ENCODE measurements at places on chromosomes 12 and 14.
A peak's percentile ranks its signal among the peaks of the same experiment; 100 is the strongest.

GRCh38 chr12:11895421-11896078 lies 175.2 kb upstream of the BCL2L14 start:
- no peak for ATAC-seq

- ATAC-seq: no peak
These were observed 153.7 kb downstream of the TSPAN9 start for GRCh38 chr12:3230758-3231375.

DNA sequence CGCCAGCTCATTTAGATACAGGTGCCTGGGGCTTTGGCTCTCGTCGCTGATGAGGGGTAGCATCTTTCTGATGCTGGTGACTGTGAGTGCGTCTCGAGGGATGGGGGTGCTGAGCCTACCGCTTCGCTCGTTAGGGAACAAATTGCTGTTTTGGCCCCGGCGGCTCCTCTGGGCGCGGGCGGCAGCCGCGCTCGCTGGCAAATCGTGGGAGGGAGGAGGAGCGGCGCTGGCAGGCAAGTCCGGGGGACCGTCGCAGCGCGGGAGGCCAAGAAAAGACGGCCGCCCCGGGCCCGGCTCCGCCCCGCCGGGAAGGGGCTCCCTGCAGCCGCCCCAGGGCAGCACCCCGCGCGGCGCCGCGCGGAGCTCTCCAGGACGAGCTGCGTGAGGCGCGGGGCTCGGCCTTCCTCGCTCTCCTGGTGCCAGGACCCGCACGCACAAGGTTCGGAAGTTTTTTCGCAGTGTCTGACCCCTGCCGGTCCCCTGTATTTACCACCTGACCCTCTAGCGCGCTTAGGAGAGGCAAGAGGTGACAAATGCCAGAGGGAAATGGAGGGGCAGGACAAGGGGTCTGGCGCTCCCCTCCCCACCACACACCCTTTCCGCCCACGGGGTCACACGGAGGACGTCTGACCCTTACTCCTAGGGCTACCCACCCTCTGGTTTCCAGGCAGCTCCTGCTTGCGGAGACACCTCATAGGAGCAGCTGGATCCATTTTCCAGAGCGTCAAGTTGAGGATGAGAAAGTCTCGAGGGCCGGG lies 899 bp upstream of the KCNH3 start:
- ATAC-seq: peak; percentile 45

DNA sequence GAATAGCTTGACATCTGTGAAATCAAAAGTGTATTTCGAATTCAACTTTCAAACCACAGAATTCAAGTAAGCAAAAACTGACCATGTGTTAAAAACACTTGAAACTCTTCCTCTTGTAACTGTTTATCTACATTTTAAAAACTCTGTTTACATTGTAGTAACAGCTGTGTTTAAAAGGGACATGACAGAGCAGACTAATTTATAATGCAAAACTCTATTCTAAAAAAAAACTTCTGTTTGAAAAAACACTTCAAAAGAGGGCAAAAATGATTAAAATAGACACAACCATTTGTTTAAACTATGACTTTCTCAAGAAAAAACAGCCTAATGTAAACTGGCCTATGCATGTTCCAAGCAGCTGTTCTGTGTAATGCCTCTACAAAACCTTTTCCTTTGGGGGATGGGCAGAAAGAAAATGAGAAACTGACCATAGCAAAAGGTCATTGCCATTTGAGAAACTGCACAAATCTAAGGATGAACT lies 149.1 kb upstream of the HMGA2 start:
- ATAC-seq: no peak

DNA sequence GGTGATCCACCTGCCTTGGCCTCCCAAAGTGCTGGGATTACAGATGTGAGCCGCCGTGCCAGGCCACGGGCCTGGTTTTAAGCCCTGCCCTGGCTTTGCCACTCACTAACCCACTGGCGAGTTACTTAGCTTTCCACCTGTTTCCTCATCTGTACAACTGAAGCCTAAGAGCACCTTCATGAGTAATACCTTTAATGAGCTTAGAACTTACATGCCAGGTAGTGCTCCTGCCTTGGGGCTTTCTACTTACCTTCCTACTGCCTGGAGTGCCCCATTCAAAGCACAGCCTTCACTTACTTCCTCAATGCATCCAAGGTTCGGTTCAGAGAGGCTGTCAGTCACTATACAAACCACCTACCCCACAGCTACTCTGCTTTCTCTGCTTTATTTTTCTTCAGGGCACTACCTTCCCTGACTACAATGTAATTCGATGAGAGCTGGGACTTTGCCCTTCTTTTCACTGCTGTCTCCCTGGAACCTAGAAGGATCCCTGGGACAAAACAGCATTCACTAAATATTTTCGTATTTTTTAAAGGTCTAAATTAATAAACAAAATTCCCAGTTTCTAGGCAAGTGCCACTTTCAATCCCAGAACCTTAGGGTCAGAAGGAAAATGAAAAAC lies 13.8 kb downstream of the ZCCHC8 start:
- 0 out of 3 replicates have a peak, but pooled peaks have one; percentile 24 for ATAC-seq

GRCh38 chr12:45170456-45171042 lies 45.3 kb upstream of the ANO6 start:
- ATAC-seq: peak; percentile 87

DNA sequence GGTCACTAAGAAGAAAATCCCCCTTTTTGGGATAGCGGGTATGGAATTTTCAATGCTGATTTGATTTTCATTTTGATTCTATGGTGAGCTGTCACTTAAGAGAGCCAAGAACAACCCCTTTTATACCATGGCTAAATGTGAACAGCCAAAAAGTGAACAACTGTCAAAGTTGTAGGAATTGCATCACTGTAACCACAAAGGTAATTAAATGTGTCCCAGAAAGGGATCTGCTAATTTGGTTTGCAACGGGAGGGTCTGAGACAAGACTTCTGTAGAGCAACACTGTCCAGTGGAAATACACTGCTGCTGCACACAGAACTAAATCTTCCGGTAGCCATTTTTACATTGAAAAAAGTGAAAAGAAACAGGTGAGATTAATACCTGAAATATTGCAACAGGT lies 14.6 kb downstream of the CHST11 start:
- no peak for ATAC-seq

DNA sequence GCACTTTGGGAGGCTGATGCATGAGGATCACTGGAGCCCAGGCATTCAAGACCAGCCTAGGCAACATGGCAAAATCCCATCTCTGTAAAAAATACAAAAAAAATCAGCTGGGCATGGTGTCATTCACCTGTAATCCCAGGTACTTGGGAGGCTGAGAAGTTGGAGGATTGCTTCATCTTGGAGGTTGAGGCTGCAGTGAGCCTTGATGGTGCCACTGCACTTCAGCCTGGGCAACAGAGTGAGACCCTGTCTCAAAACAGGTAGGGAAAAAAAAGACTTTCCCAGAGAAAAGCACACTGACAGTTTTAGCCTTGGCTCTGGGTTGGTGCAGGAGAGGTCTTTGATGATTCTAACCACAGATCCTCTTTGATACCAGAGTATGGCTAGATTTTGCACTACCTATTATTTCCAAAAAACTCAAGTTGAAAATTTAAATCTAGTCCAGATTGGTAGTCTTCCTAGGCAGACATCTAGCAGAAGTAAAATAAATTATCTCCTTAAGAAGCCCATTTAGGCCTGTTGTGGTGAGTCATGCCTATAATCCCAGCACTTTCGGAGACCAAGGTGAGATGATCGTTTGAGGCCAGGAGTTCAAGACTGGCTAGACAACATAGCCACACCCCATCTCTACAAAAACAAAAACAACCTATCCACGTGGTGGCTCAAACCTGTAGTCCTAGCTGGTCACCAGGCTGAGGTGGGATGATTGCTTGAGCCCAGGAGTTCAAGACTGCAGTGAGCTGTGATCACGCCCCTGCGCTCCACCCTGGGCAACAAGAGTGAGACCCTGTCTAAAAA lies 18.6 kb downstream of the LARP4 start:
- ATAC-seq: no peak

GRCh38 chr14:69149461-69150244 lies 3.3 kb downstream of the DCAF5 start:
- ATAC-seq: no peak

DNA sequence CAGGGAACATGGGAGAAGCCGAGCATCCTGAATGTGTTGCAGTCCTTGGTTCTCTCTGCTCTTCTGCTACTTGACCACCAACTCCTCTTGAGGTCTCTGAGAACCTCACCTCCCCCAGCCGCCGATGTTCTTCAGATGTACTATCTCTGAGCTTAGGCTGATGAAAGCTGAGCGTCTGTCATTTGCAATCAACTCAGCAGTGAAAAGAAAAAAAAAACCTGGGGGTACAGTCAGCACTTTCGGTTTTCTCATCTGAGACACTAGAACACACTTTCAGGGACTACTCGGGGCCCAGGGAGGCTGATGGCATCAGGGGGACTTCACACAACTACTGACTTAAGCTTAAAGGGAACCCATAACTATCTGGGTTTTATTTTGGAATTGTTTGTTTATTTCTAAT lies 9.6 kb upstream of the FLVCR2 start:
- ATAC-seq: no peak

GRCh38 chr12:44847403-44847802 lies 28.7 kb downstream of the NELL2 start:
- ATAC-seq: no peak

- peak; percentile 51 for ATAC-seq
These were observed 363.4 kb downstream of the DAD1 start for GRCh38 chr14:22225516-22226140.

DNA sequence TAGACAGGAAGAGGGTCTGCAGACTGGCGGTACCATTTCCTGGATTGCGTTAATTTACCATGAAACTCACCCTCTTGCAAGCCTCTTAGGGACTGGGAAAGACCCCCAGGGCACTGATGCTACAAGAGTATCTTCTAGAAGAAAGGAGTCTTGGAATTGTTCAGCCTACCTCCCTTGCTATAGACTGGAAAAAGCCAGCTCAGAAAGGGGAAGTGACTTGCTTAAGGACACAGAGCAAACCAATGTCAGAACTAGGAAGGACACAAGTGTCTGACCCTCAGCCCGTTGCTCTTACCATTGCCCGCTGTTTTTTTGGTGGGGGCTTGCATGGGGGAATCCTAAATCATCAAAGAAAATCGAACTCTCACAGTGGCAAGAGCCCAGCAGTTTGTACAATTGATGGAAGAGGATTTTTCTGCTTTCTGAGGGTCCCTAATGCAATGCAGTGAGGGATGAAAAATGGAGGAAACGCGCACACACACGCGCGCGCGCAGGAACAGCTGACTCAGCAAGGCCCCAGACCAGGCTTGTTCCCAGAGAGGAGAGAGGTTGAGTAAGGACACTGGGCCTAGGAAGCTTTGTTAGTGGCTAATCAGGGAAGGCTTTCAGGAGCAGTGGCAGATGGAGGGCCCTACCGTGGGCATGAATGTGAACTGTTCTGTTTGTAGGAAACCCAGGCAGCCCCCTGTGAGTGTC lies 50.9 kb downstream of the RIN3 start:
- ATAC-seq: peak; percentile 37

DNA sequence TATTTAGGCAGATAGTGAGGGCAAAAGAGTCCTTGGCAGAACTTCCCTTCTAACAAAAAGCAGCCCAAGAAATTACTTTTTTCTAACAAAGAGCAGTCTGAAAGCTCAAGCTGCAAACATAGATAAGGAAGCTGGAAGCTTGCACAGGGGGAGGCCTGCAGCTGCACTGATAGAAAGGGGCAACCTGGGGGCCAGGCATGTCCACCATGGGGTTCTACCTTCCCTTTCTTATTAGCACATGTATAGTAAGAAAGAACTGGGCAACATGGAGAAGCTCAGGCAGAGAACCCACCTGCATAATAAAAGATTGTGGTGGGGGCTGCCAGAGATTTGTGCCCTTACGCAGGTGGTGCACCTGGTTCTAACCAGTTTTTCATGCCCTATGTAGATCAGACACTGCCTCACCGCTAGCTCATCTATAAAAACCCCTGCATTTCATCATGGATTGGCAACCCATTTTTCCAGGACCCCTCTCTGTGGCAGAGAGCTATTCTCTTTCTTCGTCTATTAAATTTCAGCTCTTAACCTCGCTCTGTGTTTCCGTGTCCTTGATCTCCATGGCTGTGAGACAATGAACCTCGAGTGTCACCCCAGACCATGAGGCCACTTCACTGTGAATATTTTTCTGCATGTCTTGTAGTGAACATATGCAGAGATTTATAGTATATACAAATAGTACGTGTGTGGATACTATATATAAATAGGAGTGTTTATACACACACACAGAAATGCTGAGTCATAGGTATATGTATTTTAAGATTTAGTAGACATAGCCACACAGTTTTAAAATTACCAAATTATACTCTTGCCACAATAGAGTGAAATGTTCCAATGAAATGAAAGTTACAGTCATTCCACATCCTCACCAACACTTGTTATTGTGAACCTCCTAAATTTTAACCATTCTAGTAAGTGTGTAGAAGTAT lies 53.0 kb downstream of the PEX5 start:
- no peak for ATAC-seq

DNA sequence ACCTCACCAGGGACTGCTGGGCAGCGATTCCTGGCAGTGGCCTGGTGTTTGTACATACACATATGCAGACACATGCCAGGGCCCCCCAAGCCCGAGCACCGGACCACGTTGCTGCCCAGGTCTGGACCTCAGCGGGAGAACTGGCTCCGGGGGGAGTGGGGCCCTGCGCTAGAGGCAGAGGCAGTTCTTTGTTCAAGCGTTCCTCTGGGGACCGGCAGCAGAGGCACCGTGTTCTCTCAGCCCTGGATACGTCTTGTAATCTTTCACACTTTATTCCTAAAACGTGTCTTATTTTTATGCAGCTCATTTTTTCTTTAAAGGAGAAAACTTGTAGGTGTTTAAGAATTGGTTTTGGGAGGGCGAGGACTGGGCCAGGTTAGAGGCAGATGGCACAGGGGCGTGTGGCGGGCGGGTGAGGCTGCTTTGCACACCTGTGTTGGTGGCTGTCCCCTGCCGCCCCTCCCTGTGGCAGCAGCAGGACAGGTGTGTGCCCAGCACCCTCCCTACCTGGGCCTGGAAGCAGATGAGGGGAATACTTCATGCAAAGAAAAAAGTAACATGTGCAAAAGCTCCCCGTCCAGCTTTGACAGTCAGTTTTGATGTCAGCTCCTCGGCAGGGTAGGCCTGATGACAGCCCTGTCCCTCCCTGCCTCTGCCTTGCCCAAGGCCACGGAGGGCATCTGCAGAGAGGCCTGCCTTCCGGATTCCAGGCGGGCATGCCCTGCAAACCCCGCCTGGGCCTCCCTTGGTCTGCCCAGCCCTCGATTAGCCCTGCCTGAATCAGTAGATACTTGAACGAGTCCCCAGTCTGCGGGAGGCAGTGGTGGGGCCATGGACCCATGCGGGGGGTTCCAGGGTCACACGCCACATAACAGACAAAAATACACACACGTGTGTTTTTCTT lies 7.0 kb upstream of the PUS1 start:
- ATAC-seq: no peak

GRCh38 chr14:100644784-100645183 lies 57.6 kb upstream of the BEGAIN start:
- no peak for ATAC-seq

- ATAC-seq: no peak
These were observed 37.9 kb upstream of the PPM1A start for GRCh38 chr14:60211153-60211552.

Measured in SK-N-SH treated with all-trans-retinoic acid at 6 μM for 48 hours (cell line).